ENCODE measurements at places on chromosomes 5 and 9.

DNA sequence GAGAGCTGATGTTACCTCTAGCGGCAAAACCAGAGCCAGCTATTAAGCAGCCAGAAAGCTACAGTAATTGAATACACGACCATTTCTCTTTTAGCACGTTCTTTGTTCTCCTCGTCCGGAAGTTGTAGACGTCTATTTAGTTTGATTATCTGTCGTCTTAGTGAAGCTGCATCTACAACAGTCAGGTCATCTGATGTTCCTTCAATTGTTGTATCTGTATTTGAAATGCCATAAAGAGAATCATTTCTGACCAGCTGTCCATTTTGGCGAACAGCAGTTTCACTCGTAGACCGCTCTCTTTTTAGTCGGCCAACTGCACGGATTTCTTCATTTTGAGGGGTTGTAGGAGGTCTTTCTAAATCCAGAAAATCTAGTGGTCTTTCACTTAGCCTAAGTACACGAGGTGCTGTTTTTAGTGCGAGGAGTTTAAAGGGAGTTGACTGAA, 12.6 kb downstream of the PDE6A start:
- DNase-seq = no peak

GRCh38 chr5:95081982-95082381, 202.9 kb downstream of the MCTP1 start:
- DNase-seq = no peak

DNA sequence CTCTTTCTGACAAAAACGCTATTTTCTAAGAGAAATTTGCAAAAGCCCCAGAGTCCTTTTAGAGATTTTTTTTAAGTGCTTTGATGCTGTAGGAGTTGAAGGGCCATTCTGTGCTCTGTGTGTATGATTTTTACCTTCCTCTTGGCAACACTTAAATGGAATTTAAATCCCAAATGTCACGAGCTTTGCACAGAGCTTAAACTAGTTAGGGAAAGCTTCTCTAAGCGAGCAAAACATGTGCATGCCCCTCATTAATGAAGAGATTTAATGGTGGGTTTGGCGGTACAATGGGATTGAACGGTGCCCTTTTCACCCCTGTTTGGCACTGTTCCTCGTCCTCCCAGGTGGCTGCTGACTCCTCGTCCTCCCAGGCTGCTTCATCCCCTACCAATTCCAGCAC, 220.7 kb downstream of the DRD1 start:
- DNase-seq = no peak

- DNase-seq = no peak
These were observed 197.6 kb downstream of the DRD1 start for GRCh38 chr5:175246242-175246888.

GRCh38 chr5:114191441-114191840, 170.4 kb upstream of the KCNN2 start:
- no peak for DNase-seq

DNA sequence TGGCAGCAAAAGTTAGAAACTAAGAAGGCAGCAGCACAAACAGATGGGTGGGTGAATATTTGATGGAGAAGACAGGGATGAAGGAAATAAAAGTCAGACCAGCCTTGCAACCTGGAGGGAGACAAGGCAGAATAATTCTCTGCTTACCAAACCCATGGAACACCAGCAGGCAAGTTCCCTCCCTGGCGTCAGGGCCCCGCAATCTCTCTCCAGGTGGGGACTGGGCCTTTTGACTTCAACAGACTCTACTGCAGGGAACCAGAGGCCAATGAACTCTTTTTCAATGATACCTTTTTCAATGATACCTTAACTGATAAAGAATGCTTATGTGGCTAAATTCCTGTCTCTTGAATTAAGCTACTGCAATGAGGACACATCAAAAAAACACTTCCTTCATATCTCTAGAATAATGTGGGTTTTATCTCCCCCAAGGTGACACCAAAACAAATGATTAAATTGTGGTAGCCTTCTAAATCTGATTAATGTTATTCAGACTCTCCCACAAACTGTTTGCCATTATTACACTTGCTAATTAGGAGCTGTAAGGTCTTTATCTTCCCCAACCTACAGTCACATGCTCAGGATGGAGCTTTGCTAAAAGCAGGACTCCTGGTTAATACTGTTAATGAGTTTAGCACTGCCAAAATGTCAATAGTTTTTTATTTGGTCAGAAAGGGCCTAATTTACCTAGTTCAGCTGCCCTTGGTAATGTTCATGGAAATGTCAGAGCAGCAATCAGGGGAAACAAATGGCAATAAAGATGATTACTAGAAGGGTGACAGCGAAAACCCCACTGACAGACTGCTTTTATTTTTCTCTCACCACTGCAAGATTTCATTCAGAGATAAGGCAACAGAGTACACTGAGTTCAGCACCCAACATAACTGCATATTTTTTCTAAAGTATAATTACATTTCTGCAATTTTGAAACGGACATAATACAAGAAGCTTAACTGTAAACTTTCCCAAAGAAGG, 165.5 kb downstream of the TSSK1B start:
- no peak for DNase-seq

- DNase-seq = no peak
These were observed 178.5 kb upstream of the PHYKPL start for GRCh38 chr5:178411083-178411482.

GRCh38 chr9:94916956-94917355, 190.5 kb downstream of the AOPEP start:
- DNase-seq = no peak

DNA sequence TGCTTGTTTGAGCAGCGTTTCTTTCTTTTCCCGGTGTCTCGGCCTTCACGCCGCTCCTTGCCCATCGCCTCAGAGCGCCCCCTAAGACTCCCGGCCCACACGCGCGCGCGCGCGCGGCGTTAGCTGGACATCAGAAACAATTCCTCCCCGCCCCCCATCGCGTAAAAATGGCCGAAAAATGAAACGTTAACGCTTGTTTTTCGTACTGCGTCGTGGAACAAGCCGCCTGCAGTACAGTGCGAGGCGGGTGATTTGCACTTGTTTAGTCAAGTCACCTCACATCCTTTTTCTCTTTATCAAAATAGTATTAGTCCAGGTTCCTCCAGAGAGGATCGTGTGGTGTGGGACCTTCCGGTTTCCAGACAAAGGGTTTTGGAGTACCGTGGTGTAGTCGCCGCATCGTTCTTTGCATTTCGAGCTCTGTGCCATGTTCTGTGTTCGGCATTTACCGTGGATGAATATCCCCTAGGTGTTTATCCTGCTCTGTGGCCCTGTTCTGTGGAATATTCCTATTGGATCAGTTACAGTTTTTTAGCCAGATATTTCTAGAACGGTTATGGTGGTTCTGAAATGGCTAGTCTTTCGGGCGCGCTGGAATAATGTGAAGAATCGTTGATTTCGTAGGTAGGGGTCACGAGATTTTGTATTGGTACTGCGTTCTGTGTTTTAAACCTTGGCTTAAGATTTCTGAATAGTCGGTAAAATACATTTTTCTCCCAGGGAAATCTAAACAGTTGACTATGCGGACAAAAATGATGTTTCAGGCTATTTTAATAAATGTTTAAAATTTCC, 1.0 kb downstream of the MATR3 start:
- DNase-seq = peak; percentile 51

- DNase-seq = no peak
These were observed 155.0 kb upstream of the TSLP start for GRCh38 chr5:110916381-110917049.

- no peak for DNase-seq
These were observed 19.6 kb downstream of the MFAP3 start for GRCh38 chr5:154058055-154059038.

DNA sequence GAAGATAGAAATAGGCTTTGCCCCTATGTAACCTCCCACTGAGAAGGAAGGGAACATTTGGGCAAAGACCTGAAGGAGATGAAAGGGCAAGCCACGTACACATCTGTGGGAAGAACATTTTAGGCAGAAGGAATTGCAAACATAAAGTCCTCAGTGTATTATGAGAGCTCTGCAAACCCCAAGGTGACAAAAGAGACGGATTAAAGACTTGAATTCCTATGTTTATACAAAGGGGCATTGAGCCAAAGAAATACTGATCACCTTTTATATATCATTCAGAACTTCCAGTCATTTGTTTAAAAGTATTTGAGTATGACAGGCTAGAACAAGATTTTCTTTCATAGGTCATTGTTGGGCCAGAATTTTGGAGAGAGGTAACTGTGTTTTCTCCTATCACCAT, 90.2 kb upstream of the ATG10 start:
- DNase-seq = no peak

- DNase-seq = no peak
These were observed 602.7 kb upstream of the ZNF608 start for GRCh38 chr5:125348936-125349831.

- no peak for DNase-seq
These were observed 51.7 kb upstream of the FCN2 start for GRCh38 chr9:134828892-134829291.

GRCh38 chr9:116137581-116137980, 16.0 kb upstream of the PAPPA start:
- no peak for DNase-seq

DNA sequence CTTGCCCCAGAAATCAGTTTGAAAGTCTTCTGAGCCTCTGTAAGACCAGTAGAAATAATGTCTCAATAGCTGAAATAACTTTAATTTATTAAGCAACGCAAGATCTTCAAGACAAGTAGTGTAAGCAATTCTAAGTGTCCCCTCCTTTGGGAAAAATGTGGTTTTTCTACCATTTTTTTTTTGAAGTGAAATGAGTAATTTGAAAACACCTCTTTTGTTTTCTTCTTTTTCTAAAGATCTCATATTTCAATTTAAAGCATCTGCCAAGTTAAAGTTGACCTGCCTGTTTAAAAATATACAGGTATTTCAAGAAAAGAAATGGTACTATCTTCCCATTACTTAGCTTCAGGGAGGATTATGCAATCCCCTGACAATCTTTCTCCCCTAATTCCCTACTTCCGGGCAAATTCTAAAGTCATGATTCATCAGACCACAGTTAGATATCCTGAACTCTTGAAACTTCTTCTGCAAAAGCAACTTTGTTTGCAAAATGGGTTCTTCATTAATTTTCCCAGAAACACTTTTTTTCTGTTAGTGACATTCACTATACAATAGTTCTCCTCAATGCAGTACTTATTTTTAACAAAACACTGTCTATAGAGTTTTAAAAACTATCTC, 7.8 kb upstream of the ANXA1 start:
- no peak for DNase-seq

DNA sequence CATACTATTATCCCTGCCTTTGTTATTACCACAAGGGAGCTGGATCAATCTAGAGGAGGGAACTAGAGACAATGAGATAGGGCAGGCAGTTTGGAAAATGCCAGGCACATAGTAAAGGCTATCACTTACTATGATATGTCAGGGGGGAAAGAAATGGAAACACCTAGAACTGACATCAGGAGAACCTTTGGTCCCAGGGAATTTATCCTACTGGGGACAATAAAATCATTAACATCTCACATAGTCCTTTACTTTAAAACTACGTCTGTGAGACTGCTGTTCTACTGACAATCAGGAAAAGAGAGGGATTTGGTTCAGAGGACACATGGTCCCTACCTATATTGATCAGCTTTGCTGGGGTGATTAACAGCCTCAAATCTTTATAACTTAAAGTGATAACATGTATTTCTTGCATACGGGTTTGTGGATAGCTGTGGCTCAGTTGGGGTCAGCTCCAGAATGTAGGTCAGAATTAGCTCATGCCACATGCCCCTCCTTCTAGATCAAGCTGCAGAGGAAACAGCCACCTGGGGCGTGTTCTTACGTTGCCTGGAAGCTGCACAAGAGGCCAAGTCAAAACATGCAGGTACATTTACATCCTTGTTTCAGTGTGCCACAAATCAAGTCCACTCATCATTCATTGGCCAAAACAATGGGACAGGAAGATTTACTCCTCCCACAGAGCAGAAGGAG, 43.9 kb upstream of the ALDOB start:
- DNase-seq = no peak

- DNase-seq = no peak
These were observed 6.0 kb upstream of the LMX1B start for GRCh38 chr9:126607731-126608130.

DNA sequence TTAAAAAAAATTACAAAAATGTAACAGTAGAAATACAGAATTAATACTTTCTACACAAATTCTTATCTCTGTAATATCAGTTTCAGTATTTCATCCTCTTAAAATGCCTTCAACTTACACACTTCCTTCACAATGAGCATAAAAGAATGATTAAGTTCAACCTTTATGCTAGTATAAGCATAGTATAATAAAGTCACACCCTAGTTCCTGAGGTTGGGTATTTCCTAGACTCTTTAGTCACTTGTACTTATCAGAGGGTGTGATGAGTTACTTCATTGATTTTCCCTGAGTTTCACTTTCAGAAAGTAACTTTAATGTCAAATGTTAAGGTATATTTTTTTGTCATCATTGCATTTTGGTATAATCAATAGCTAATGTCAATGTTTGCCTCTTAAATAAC, 302.4 kb downstream of the PDE4D start:
- no peak for DNase-seq

DNA sequence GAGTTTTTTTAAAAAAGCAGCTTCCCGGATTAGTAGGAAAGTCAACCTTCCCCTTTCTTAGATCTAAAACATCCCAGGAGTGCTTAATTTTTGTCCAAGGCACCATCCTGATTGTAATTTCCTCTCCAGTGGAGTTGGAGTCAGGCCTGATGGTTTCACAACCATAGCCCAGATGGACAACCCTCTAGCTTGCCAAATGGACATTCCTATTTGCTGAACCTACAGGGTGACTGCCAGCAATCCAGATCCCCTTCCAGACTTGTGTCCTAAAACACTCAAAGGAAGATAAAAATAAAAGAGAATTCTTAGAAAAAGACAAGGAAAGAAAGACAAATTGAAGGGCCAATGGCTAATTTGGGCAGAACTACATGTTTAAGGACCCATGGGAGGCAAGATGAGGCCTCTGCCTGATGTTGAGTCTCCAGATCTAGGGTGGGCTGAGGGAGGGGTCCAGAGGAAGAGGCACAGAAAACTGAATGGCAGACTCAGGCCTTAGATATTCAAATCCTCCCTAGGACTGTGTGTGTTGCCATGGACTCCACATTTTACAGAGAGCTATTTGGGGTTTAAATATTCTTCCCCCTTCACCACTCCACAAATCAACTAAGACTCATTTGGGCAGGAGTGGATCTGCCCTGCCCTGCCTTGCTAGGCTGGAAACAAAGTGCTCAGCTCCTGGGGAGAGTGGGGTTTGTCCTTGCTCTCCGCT, 38.5 kb upstream of the SLC44A1 start:
- DNase-seq = no peak

- no peak for DNase-seq
These were observed 195.8 kb upstream of the TBCA start for GRCh38 chr5:77971776-77972468.

DNA sequence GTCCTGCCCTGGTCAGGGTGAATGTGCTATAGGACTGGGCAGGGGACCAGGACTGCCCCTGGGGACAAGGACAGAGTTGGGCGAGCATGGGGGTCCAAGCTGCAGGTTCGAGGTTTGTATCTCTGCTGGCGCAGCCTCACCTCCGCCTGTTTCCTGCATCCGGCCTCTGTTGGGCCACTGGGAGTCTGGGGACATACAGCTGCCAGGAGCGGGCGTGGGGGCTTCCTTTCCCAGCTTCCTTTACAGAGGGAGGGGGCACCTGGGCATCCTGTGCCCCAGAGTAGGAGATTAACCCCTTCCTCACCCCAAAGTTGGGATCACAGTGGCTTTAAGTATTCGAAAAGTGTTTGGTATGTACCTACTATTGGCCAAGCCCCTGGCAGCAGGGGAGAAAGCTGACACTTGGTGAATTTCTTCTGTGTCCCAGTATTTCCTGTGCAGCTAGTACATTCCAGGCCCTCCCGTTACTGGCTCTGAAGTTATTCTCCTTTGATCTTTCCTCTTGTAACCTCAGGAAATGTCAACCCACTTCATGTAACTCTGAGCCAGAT, 19.0 kb downstream of the OLFML2A start:
- no peak for DNase-seq

Data from mesothelial cell of epicardium (in vitro differentiated cells).